ENCODE measurements at places on chromosomes 12 and 14. TPM values are rescaled to one million over a fixed set of nuclear protein-coding genes. Genes with fewer than 3 reads are reported as not detected.

- no peaks in the 10 kb centered on the region for H3K4me1 ChIP-seq
- DNase-seq: no peak
- H3K27me3 ChIP-seq: no peaks in the 10 kb centered on the region
Observed at GRCh38 chr14:73211251-73212040, 25.9 kb upstream of the PAPLN start.

- no peak overlapping the region for H3K27ac ChIP-seq
- no peaks in the 10 kb centered on the region for H3K4me1 ChIP-seq
- DNase-seq: no peak
Observed at GRCh38 chr14:70901269-70901668, 6.0 kb upstream of the PCNX1 start.

GRCh38 chr12:69355363-69356028 is 4.0 kb upstream of the YEATS4 start:
- H3K27me3 ChIP-seq: no peaks in the 10 kb centered on the region
- no peak overlapping the region for H3K4me3 ChIP-seq
- H3K4me1 ChIP-seq: no peaks in the 10 kb centered on the region
- no peaks in the 10 kb centered on the region for H3K36me3 ChIP-seq
- no peak overlapping the region for H3K27ac ChIP-seq

- no peak overlapping the region for H3K27ac ChIP-seq
- H3K36me3 ChIP-seq: peaks cover 4% of the 10 kb centered on the region
- DNase-seq: no peak
- H3K27me3 ChIP-seq: no peaks in the 10 kb centered on the region
- no peaks in the 10 kb centered on the region for H3K4me1 ChIP-seq
Observed at GRCh38 chr14:30907659-30908057, 33.3 kb downstream of the COCH start.

DNA sequence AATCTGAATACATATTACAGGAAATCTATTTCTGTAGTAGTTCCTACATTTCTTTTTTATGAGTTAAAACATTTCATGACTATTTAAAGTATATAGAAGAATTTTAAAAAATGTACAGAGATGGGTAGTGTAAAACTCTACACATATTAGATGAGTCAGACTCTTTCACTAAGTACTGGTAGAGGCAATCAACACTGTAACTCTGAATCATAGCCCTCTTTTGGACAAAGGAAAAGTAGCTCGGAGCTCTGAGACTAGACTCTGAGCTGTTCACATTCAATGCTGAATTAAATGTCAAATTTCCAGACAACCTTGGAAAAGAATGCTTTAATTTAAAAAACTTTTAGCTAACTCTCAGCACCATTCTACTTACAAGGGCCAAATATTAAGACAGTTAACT is 3.4 kb downstream of the PTCSC3 start:
- no peaks in the 10 kb centered on the region for H3K4me1 ChIP-seq
- H3K36me3 ChIP-seq: no peaks in the 10 kb centered on the region
- no peak overlapping the region for H3K27ac ChIP-seq
- no peaks in the 10 kb centered on the region for H3K27me3 ChIP-seq

LPCAT3 gene
- total RNA-seq: 29.5 TPM

GRCh38 chr12:42323856-42324255 is 2.0 kb downstream of the ZCRB1 start:
- H3K27ac ChIP-seq: no peak overlapping the region
- DNase-seq: no peak
- no peaks in the 10 kb centered on the region for H3K36me3 ChIP-seq

DNA sequence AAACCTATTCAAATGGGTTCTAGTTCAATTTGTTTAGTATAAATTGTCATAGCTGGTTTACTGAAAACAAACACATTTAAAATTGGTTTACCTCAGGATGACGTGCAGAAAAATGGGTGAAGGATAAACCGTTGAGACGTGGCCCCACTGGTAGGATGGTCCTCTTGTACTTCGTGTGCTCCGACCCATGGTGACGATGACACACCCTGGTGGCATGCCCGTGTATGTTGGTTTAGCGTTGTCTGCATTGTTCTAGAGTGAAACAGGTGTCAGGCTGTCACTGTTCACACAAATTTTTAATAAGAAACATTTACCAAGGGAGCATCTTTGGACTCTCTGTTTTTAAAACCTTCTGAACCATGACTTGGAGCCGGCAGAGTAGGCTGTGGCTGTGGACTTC is 8.3 kb downstream of the CALM1 start:
- H3K27ac ChIP-seq: no peak overlapping the region
- no peak for DNase-seq
- H3K36me3 ChIP-seq: no peaks in the 10 kb centered on the region
- H3K4me1 ChIP-seq: peaks cover 4% of the 10 kb centered on the region
- H3K27me3 ChIP-seq: no peaks in the 10 kb centered on the region

- H3K36me3 ChIP-seq: no peaks in the 10 kb centered on the region
- no peak overlapping the region for H3K27ac ChIP-seq
- H3K4me1 ChIP-seq: no peaks in the 10 kb centered on the region
- H3K4me3 ChIP-seq: no peak overlapping the region
- peak; percentile 27 for DNase-seq
Observed at GRCh38 chr14:44316647-44317440, 190.2 kb downstream of the FSCB start.

TSPAN8 gene
- 23.3 TPM for total RNA-seq

GRCh38 chr14:65531148-65531547 is 118.6 kb downstream of the FUT8 start:
- H3K27ac ChIP-seq: no peak overlapping the region
- no peaks in the 10 kb centered on the region for H3K27me3 ChIP-seq
- no peak for DNase-seq
- H3K36me3 ChIP-seq: no peaks in the 10 kb centered on the region
- H3K4me3 ChIP-seq: no peak overlapping the region

DNA sequence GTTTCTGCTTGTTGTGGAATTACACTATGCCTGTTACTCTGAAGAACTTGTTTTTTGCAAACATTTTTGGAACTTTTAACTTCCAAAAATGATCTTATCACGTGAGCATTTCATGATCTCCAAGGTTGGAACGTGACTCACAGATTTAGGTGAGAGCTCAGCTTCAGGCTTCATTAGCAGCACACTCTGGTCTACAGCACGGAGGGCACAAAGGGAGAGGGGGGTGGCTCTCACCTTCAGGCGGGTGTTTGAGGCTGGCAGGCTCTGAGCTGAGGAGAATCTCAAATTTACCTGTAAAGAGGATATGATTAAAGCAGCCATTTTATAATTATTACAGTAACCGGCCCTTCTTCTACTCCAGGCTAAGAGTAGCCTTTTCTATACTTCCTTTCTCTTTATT is 45.3 kb upstream of the PZP start:
- H3K4me3 ChIP-seq: no peak overlapping the region
- no peaks in the 10 kb centered on the region for H3K4me1 ChIP-seq
- H3K27ac ChIP-seq: no peak overlapping the region
- no peak for DNase-seq
- no peaks in the 10 kb centered on the region for H3K36me3 ChIP-seq

DNA sequence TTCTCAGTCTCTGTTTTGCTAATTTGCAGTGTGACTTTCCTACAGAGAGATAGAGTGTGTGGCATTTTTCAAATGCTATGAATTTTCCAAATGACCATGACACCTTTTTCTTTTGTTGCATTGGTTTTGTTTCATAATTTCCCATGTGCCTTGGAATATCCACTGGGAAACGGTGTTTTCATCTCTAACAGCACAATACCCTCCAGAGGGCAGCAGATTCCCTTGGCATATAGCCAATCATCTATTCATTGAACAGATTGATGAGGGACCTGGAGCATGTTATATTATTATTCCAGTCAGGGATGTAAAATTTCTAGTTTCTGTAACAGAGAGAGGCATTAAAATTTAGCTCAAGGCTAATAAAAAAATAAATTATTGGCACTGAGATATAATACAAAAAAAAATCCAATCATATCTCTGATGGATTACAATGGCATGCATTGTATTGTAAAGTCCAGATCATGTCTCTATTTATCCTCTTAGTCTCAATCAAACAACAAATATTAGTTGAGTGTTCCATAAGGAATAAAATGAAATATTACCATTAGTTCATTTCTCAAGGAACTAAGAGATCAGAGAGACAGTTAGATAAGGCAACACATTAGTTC is 29.6 kb upstream of the NTN4 start:
- no peaks in the 10 kb centered on the region for H3K4me1 ChIP-seq
- H3K27me3 ChIP-seq: no peaks in the 10 kb centered on the region
- H3K36me3 ChIP-seq: no peaks in the 10 kb centered on the region
- H3K4me3 ChIP-seq: no peak overlapping the region

GRCh38 chr12:94595152-94595551 is 55.2 kb downstream of the TMCC3 start:
- no peaks in the 10 kb centered on the region for H3K4me1 ChIP-seq
- no peaks in the 10 kb centered on the region for H3K36me3 ChIP-seq
- H3K4me3 ChIP-seq: no peak overlapping the region
- no peak for DNase-seq

KRT6A gene
- 2.2 TPM for total RNA-seq

PSMB5 gene
- 50.4 TPM for total RNA-seq

DNA sequence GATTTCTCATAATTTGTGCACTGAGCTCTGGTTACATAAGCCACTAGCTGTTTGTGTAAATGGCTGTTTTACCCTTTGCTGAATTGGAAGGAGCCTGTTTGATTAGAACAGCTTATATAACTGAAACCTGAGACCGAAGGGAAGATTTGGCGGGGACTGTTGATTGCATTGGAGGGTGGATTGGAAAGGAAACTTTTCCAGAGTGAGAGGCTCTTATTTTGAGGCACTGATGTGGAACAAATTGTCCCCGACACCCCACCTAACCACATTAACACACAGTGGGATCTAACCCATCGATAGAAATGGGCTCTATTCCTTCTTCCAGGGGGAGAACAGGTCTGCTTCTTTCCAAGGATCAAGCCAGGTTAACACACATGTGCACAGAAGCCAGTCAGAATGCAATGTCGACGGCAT is 51.7 kb downstream of the TMEM30B start:
- H3K36me3 ChIP-seq: no peaks in the 10 kb centered on the region
- H3K27ac ChIP-seq: no peak overlapping the region
- DNase-seq: no peak

GRCh38 chr14:51328772-51329353 is 88.8 kb downstream of the TMX1 start:
- peak overlapping the region; percentile 55 for H3K27ac ChIP-seq
- H3K27me3 ChIP-seq: no peaks in the 10 kb centered on the region
- no peaks in the 10 kb centered on the region for H3K4me1 ChIP-seq

DNA sequence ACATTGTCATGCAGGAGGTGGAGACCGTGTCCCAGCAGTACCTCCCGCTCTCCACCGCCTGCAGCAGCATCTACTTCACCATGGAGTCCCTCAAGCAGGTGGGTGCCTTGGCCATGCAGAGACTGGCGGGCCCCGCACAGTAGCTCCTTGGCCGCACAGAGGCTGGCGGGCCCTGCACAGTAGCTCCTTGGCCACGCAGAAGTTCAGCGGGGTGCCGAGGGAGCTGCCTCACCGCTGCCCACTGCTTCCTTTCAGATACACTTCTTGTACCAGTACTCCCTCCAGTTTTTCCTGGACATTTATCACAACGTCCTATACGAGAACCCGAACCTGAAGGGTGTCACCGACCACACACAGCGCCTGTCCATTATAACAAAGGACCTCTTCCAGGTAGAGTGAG is 47.7 kb downstream of the HSP90AA1 start:
- DNase-seq: no peak
- H3K36me3 ChIP-seq: peaks cover 67% of the 10 kb centered on the region
- no peaks in the 10 kb centered on the region for H3K27me3 ChIP-seq
- no peak overlapping the region for H3K27ac ChIP-seq

RND1 gene
- 6.3 TPM for total RNA-seq

DNA sequence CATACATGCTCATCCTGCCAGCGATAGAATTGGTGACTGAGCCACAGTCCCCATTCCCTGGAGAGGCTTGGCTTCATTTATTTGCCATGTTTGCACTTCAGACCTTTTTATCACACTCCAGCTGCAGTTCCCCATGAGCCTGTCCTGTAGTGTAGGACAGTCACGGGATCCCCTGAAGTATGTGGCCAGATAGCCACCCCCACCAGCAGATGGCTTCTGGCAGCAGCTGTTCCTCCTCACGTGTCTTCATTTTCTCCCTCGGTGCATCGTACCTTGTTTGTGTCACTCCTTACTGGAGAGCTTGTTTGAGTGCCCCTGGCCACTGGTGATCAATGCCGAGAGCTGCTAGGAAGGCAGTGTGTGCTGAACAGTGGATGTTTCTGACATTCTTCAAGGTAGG is 40.2 kb downstream of the UBE3B start:
- H3K4me1 ChIP-seq: no peaks in the 10 kb centered on the region
- no peak overlapping the region for H3K4me3 ChIP-seq
- no peaks in the 10 kb centered on the region for H3K36me3 ChIP-seq
- no peak for DNase-seq

- H3K27me3 ChIP-seq: no peaks in the 10 kb centered on the region
- no peak overlapping the region for H3K4me3 ChIP-seq
- no peak for DNase-seq
- H3K4me1 ChIP-seq: no peaks in the 10 kb centered on the region
- H3K36me3 ChIP-seq: no peaks in the 10 kb centered on the region
- H3K27ac ChIP-seq: no peak overlapping the region
Observed at GRCh38 chr12:80659512-80660063, 47.8 kb upstream of the MYF6 start.

GRCh38 chr12:11130999-11131398 is 3.4 kb downstream of the TAS2R30 start:
- H3K27ac ChIP-seq: no peak overlapping the region
- H3K27me3 ChIP-seq: no peaks in the 10 kb centered on the region
- DNase-seq: no peak

- H3K4me3 ChIP-seq: no peak overlapping the region
- no peaks in the 10 kb centered on the region for H3K4me1 ChIP-seq
- no peaks in the 10 kb centered on the region for H3K36me3 ChIP-seq
Observed at GRCh38 chr12:54216797-54217661, 28.2 kb upstream of the SMUG1 start.

DNA sequence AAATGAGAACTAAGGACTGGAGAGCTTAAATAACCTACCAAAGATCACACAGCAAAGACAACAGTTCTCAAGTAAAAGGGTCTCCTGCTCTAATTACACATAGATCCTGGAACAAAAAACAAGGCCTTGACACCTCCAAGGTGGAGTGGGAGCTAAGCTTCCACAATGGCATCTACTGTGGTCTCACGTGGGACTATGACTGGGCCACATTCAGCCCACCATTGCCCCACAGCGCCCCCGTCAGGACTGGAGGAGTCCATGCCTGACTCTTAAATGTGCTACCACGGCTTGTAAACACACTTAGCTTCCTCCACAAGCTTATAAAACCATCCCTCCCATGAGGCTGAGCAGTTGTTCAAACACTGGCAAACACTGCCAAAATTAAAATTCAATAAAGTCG is 88.5 kb downstream of the GCH1 start:
- no peaks in the 10 kb centered on the region for H3K4me1 ChIP-seq
- no peak for DNase-seq
- no peaks in the 10 kb centered on the region for H3K36me3 ChIP-seq
- no peaks in the 10 kb centered on the region for H3K27me3 ChIP-seq
- no peak overlapping the region for H3K4me3 ChIP-seq
